ENCODE measurements at places on chromosomes 16 and 17.

- no peak for DNase-seq
Measured at GRCh38 chr16:28149011-28149888, 62.5 kb downstream of the XPO6 start.

- no peak for DNase-seq
Measured at GRCh38 chr16:17335826-17336529, 134.8 kb downstream of the XYLT1 start.

DNA sequence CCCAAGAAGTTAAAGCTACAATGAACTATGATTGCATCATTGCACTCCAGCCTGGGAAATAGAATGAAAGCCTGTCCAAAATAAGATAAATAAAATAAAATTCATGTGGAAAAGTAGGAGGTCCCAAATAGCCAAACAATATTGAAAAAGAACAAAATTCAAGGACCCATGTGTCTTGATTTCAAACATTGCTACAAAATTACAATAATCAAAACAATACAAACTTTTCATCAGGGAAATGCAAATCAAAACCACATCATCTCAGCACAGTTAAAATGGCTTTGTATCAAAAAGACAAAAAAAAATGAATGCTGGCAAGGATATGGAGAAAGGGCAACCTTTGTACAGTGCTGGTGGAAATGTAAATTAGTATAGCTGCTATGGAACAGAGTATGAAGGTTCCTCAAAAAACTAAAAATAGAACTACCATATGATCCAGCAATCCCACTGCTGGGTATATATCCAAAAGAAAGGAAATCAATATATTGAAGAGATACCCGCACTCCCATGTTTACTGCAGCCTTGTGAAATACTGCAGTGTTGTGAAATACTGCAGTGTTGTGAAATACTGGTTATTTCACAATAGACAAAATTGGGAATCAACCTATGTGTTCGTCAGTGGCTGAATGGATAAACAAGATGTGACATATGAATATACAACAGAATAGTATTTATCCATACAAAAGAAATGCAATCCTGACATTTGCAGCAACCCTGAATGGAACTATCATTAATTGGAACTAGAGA, 24.5 kb upstream of the ZNF287 start:
- DNase-seq, result no peak

- DNase-seq, result no peak
Measured at GRCh38 chr17:72514321-72514861, 393.6 kb downstream of the SOX9 start.

DNA sequence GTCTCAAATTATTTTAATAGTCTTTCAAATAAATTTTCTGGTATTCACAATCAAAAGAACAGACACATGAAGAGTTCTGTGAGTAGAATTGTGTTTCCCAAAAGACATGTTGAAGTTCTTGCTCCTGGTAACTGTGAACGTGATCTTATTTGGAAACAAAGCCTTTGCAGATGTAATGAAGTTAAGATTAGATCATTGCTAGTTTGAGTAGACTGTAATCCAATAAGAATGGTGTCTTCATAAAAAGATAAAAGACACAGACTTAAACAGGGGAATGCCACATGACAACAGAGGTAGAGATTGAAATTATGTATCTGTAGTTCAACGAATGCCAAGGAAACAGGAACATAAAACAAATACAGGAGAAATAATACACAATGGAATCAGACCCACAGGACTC, 357.4 kb upstream of the CA10 start:
- DNase-seq, result no peak

GRCh38 chr16:87851141-87851587, 18.1 kb downstream of the SLC7A5 start:
- no peak for DNase-seq

DNA sequence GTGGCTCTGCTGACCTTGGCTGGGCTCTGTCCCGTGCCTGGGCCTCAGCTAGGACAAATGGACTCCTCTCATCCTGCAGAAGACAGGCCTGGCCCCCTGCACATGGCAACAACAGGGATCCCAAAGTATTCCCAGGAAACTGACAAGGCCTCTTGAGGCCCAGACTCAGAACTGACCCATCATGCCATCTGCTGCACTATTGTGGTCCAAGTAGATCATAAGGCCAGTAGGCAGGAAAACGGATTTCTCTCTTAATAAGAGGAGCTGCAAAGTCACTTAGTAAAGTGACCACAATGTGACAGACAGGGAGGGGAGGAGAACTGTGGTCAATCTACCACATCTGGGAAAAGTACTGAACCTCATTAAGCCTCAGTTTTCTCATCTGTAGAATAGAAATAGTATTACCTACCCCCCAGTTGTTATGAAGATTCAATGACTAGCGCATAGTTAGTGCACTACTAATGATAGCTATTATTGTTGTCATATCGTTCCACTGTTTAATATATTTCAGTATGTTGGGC, 62.1 kb upstream of the TNRC6A start:
- DNase-seq, result no peak

- no peak for DNase-seq
Measured at GRCh38 chr17:7480089-7480384, 606 bp upstream of the ZBTB4 start.

- no peak for DNase-seq
Measured at GRCh38 chr17:9533441-9533840, 42.2 kb downstream of the STX8 start.

- no peak for DNase-seq
Measured at GRCh38 chr16:4081521-4082021, 34.7 kb downstream of the ADCY9 start.

DNA sequence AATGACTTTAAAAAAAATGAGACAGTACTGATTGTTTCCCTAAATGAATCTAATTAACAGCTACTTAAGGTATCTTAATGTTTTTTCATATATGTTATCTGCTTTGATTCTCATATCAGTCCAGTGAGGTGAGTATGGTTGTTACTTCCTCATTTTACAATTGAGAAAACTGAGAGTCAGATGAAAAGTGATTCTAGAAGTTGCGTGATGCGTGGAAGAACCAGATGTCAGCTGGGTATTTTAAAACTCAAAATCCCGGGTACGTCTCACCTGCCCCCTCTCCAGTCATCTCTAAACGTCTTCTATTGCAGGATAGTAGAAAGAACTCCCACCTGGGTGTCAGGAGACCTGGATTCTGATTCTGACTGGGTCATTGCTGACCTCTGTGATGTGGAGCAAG, 89.2 kb downstream of the MAP2K6 start:
- no peak for DNase-seq

Measured in activated naive CD4-positive, alpha-beta T cell (primary cell).